ENCODE measurements at places on chromosomes 13 and 19.
A peak's percentile ranks its signal among the peaks of the same experiment; 100 is the strongest.

GRCh38 chr13:36355632-36356031 is 9.4 kb upstream of the SPART start:
- DNase-seq, result no peak

DNA sequence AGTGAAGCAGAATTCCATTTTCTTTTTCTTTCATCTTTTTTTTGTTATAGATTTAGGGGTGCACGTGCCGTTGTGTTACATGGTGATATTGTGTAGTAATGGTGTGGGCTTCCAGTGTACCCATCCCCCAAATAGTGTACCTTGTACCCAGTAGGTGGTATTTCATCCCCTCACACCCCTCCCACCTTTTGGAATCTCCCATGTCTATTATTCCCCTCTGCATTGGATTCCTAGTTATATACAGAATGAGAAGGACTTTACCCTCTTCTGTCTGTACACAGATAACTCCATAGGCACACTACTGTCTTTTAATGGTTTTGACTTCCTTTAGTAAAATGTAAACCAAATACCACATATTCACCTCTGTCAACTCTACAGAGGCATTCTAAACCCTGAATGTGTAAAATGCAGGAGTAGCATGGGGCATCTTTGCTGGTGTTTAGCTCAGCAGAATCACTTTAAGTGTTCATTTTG is 28.0 kb downstream of the FRY start:
- no peak for DNase-seq

GRCh38 chr19:13008926-13009787 is 13.9 kb downstream of the NFIX start:
- no peak for DNase-seq

DNA sequence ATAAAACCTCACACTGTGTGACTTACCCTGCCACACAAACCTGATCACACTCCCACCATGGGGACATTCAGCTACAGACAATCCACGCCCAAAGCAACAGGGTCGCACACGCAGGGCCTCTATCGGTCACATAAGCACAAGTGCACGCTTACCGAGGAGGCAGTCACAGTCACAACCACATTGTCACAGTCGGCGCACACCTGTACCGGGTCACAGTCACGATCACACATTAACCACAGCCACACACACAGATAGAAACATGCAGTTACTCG is 579 bp downstream of the ZNF566 start:
- peak; percentile 20 for DNase-seq

DNA sequence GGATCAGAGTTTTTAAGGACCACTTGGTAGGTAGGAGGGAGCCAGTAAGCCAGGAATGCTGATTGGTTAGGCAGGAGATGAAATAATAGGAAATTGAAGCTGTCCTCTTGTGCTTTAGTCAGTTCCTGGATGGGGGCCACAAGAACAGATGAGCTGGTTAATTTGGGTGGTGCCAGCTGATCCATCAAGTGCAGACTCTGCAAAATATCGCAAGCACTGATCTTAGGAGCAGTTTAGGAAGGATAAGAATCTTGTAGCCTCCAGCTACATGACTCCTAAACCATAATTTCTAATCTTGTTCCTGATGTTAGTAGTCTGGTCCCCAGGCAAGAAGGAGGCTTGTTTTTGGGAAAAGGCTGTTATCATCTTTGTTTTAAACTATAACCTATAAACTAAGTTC is 117.9 kb upstream of the GPR12 start:
- DNase-seq, result no peak

GRCh38 chr19:55446060-55446459 is 3.0 kb upstream of the SHISA7 start:
- no peak for DNase-seq

DNA sequence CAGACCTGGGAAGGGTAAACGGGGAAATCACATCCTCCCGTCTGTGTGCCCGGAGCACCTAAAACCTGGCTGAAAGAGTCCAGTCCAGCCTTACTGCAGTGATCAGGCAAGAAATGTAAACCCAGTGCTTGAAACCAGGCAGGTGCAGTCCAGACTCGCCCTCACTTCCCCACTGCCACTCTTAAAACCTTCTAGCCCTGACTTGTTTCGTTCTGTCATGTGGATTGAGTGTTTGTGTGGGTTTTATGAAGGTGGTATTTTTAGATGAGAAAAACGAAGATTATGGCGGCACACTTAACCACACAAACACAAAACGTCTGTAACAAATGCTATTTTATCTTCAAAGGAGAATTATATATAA is 839 bp upstream of the CKAP2 start:
- DNase-seq, result no peak

DNA sequence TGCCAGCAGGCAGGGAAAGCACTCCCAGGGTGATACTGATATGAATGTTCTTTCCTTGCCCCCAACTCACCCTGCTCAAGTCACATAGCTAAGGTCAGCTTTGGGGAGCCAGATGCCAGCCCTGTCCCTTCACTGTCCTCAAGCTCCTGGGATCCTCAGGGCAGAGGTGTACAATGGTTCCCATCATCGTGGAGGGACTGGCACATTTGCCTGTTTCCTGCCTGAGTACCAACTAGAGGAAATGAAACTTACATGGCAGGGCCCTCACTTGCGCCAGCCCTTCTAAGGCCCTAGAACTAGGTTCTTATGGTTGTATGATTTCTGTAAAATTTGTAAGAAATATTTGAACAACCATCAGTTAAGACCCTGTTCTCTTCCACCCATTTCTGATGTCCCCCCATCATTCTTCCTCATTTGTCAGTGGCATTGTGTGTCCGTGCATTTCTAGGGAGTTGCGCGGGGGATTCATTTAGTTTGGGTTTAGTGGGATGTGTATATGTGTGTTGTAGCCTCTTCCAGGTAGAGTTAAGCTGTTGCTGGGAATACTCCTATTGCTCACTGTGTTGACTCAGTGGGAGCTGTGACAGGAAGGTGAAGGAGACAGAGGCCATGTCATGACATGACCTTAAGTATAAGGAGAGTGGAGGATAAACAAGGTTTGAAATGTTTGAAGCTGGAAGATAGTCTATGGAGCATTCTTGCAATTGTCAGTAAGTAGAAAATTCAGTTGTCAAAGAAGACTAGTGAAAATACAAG is 41.3 kb upstream of the RCBTB2 start:
- DNase-seq, result no peak

GRCh38 chr13:79406597-79406908 is 498 bp upstream of the RBM26 start:
- DNase-seq, result no peak

DNA sequence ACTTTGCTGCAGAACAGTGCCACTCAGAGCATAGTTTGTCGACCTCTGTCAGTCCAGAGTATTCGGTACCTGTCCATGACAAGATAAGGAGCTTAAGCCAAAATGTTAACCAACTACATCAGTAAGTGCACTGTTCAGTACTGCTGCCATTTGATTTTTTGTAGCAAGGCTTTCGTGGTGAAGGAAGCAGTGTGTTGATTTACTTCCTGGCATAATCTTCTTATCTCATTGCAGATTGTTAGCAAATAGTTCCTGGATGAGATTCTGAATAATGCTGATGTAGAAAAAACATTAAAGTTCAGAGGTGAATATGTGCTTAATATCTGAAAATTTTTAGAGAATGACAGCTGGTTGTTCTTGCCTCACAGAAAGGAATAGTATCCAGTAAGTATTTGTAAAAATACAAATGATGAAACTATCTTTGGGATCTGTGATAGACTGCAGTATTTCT is 85.7 kb downstream of the LRRC63 start:
- no peak for DNase-seq

GRCh38 chr13:42754801-42755510 is 26.4 kb upstream of the FAM216B start:
- no peak for DNase-seq

GRCh38 chr13:26010487-26011207 is 41.2 kb downstream of the SHISA2 start:
- DNase-seq, result no peak

- DNase-seq, result no peak
Measured at GRCh38 chr19:37227996-37228395, 10.0 kb downstream of the ZNF383 start.

DNA sequence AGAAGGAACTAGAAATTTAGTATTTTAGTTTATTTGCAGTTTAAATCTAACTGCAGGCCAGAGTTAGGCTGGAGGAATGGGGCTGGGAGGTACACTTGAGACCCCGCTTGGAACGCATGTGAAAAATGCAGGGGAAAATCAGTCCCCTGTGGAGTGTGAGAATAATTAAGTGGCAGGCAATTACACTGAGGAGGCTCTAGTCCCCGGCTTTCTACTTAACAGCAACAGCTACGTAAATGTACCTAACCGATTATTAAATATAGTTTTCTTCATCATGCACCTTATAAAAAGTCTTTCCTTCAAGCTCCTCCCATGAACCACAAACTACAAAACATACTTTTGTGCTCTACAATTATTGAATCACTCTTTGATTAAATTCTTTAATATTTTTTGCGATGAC is 804 bp downstream of the ZNF708 start:
- DNase-seq, result no peak

DNA sequence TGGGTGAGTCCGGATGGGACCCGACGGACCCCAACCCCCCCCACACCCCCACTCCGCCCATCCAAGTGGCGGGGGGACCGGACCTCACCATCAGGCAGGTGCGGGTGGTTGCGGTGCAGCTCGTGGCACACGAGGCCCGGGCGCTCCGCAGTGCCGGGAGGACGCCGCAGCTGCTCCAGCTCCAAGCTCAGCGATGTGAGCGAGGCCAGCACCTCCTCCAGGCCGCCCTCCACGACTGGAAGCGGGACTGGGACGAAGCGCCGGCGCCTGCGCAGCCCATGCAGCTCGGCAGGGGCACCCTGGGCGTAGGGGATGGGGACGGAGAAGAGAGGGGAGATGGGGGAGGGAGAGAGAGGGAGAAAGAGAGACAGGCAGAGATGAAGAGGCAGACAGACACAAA is 30.1 kb upstream of the OLFM2 start:
- DNase-seq, result no peak

- DNase-seq, result no peak
Measured at GRCh38 chr13:23794267-23795161, 94.7 kb downstream of the MIPEP start.

GRCh38 chr13:50284540-50284939 is 269.3 kb downstream of the KCNRG start:
- DNase-seq, result no peak

- DNase-seq, result no peak
Measured at GRCh38 chr19:5850743-5851293, 431 bp downstream of the FUT3 start.

DNA sequence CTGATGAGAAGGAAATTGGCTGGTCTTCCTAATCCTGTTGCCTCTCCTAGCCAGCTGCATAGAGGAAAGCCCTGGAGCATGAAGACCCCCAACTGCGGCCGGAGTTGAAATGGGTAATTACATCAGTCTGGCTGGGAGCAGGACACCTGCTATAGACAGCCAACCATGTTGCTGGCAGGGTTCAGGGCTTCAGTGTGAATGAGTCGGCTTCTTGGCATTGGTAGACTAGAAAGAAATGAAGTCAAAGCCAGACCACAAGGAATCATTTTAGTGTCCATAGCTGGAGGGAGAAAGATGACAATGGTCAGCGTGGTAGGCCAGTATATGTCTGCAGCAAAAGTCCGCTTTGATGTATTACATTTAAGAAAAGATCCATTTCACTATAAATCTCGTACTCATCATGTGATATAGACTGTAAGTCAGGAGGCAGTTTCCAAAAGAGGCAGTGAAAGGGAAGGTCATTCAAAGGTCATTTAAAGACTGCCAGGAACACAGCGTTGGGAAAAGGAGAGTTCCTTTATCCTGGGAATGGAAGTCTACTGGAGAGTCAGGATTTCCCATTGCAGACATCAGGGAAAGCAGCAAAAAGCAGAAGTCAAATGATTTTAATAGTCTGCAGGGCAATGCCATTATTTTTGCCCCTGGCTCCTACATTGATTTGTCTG is 262.7 kb downstream of the DNAJC15 start:
- no peak for DNase-seq

DNA sequence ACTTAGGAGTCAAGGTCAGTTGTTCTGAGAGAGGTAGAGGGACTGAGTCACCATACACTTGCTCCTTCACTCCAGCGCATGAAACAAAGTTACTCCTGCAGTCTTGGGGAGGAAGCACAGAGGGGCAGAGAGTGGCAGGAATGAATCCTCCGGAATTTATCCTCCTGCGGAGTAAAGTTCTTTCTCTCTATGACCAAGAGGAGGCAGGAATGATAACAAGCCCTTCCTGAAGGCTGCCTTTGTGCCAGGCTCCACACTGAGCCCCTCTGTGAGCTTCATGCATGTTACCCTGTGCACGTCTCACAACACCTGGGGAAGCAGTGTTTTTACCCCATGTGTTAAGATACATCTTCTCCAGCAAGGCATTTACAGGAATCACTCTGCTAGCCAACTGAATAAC is 458.4 kb downstream of the KLF12 start:
- DNase-seq, result no peak

GRCh38 chr13:111521030-111521429 is 200.6 kb downstream of the TEX29 start:
- peak; percentile 56 for DNase-seq

GRCh38 chr13:99227909-99228688 is 27.4 kb downstream of the UBAC2 start:
- no peak for DNase-seq

GRCh38 chr19:14916848-14917247 is 24.4 kb upstream of the OR7C2 start:
- DNase-seq, result no peak

DNA sequence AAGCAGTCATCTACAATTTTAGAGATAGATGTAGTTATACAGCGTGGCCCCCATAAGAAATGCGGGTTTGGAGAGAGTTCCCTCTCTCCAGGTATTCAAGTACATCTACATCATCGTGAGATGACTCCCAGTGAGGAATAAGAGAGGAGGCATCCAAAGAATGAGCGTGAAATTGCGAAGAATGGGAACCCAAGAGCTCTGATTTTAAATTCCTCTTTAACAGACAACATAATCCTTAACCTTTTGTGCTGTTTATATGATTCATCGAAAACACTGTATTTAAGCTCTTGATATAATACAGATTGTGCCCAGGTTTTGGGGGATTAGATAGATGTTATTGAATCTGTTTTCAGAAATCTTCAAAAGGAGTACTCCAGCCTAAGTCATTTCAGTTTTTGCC is 161.5 kb downstream of the COG6 start:
- no peak for DNase-seq

DNA sequence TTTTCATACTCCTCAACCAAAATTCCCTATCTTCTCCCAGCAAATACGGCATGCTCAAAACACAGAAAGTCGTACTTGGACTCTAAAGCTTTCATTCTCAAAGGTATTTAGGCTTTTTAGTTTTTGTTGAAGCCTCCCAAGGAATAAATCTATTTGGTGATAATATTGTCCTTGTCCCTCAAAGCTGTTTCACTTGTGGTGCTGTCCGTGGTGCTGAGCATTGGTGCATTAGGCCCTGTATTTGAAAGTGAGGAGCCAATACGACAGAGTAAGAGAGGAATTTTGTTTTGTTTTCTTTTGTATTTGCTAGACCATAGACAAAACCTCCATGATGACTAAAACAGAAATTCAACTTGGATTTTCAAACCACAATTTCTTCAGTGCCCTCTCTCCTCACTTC is 3.2 kb upstream of the LGALS13 start:
- no peak for DNase-seq

GRCh38 chr19:32824916-32825608 is 44.5 kb downstream of the SLC7A9 start:
- DNase-seq, result no peak
